WERI-Rb-1 (cell line): ENCODE measurements at places on chromosomes 13 and 19.

GRCh38 chr19:1146412-1146699 lies 27.7 kb downstream of the SBNO2 start:
- peak; percentile 27 for DNase-seq

- no peak for DNase-seq
Observed at GRCh38 chr13:29567411-29567810, 28.1 kb downstream of the SLC7A1 start.

DNA sequence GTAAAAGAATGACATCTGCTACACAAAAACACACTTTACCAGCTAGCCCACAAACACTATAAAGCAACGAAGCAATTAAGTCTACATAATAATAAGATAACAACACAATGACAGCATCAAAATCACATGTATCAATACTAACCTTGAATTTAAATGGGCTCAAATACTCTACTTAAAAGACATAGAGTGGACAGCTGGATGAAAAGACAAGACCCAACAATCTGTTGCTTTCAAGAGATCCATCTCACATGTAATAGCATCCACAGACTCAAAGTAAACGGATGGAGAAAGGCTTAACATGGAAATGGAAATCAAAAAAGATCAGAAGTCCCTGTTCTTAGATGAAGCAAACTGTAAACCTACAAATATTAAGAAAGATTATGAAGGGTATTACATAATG lies 2175.9 kb downstream of the PCDH9 start:
- DNase-seq = no peak

- DNase-seq = no peak
Observed at GRCh38 chr13:86681223-86681622, 882.0 kb upstream of the SLITRK6 start.

DNA sequence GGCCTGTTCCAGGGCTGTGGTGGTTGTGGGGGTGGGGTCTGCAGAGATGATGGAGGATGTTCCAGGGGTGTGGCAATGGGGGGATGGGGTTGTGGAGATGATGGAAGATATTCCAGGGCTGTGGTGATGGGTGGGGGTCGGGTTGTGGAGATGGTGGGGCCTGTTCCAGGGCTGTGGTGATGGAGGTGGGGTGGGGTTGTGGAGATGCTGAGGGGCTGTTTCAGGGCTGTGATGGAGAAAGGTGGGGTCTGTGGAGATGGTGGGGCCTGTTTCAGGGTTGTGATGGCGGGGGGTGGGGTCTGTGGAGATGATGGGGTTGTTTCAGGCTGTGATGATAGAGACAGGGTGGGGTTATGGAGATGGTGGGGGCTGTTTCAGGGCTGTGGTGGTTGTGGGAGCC lies 62.0 kb downstream of the TEX29 start:
- DNase-seq = no peak

GRCh38 chr19:8680676-8681344 lies 17.8 kb downstream of the ACTL9 start:
- no peak for DNase-seq

- DNase-seq = no peak
Observed at GRCh38 chr19:36144624-36145023, 4.8 kb downstream of the CAPNS1 start.

DNA sequence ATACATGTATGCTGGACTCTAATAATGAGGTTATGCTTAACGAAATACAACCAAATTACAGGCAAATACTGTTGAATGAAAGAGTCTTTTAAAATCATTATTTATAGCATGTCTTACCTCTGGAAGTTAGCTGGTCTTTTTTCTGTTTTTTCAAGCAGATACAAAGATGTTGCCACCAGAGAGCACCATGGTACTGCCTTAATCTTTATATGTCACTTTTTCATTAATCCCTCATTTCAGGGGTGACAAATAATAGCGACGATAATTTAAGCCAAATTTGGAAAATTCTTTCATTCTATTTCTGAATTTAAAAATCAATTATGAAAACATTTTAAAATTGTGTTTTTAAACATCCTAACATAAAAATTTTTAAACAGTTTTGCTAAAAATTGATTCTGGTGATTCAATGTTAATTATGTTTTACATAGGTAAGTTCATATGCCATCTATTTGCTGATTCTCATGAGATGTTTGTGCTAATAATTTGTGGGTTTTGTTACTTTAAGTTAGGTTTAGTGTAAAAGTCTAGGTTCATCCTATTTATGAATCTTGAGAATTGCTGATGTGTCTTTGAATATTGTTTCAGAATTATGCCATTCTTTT lies 379.3 kb upstream of the SGCG start:
- DNase-seq = no peak

DNA sequence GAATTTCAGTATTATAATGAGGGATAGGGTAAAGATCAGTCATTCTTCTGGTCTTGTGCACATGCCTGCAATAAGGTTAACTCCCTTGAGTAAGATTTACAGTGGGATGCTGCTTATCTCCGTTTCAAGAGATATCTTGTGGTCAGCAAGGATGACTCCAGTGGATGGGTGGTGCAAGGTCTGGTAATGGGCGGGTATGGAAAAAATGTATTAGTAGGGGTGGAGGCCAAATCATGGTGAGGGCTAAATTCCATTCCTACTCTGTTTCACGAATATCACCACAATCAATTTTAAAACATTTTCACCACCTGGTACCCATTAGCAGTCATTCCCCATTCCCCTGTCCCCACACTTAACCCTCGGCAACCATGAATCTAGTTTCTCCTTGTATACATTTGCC lies 40.6 kb downstream of the CCDC122 start:
- no peak for DNase-seq

DNA sequence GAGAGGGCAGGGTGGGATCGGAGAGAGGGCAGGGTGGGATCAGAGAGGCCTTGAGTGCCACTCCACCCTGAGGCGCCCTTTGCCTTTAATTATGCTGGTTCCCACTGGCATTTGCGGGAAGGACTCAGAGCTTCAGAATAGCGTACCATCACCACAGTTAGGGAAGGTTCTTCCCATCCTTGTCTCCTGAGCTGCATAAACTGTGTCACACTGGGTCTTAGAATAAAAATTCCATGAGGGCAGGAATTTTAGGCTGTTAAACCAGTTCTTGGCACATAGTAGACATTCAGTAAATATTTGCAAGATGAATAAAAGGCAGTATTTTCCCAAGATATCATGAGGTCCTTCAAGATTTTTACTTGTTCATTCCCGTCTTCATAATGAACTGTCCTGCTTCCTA lies 24.4 kb downstream of the PPP2R1A start:
- DNase-seq = no peak

DNA sequence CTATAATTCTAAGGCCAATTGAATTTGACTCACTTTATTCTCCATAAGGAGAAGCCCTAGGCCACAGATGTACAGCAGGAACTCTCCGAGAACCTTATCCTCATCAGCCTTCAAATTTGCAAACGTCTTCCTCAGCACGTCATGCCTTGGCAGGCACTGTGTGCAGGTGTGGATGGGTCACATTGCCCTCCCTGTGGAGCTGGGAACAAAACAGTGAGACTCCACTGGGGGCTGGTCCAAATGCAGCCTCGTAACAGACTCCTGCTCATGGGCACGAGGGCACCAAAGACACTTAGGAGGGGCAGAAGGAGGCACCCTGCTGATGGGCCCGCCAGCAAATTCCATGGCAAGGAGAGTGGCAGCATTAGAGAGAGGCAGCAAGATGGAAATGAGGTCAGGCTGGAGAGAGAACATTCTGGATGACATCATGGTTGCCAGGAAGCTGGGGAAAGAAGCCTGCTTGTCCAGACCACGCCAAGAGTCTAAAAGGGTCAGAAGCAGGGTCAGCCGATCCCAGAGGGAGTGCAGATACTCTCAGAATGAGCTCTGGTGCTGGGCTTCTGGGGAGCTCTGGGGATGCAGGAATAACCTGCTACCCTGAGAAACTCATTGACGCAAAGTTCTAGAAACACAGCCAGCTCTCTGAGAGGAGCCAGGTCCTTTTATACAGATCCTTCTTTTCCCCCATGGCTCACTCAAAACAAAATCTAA lies 242.2 kb downstream of the B3GLCT start:
- DNase-seq = no peak

GRCh38 chr13:90321281-90321931 lies 1026.1 kb upstream of the MIR17HG start:
- DNase-seq = no peak

DNA sequence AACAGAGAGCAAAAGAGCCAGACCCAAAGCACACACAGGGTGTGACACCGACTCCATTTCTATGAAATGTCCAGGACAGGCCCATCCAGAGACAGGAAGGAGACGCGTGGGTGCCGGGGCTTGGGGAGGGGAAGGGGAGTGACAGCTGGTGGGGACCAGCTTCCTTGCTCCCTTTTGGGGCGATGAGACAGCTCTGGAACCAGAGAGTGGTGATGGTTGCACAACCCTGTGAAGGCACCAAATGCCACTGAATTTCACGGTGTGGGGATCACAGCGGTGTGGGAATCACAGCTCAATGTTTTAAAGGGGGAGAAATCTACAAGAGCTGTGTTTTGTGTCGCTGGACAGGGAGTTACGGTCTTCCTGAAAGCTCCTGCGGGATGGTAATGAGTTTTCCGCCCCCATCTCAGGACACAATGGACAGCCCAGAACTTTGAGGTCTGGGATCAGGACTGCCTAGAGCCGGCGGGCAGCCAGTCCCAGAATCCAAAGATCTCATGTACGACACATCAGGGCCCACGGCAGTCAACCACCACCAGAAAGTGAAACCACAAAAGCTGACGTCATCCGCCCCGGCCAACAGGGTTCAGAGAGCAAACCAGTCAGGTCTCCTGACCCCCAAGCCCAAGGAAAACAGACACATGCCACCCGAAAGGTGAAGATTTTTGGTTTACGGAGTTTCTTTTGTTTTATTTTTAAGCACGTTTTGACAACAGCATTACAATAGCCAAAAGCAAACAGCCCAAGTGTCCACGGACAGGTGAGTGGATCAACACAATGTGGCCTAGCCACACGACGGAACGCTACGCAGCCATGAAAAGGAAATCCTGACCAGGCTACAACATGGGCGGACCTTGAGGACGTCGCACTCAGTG lies 7.3 kb downstream of the SGTA start:
- no peak for DNase-seq

DNA sequence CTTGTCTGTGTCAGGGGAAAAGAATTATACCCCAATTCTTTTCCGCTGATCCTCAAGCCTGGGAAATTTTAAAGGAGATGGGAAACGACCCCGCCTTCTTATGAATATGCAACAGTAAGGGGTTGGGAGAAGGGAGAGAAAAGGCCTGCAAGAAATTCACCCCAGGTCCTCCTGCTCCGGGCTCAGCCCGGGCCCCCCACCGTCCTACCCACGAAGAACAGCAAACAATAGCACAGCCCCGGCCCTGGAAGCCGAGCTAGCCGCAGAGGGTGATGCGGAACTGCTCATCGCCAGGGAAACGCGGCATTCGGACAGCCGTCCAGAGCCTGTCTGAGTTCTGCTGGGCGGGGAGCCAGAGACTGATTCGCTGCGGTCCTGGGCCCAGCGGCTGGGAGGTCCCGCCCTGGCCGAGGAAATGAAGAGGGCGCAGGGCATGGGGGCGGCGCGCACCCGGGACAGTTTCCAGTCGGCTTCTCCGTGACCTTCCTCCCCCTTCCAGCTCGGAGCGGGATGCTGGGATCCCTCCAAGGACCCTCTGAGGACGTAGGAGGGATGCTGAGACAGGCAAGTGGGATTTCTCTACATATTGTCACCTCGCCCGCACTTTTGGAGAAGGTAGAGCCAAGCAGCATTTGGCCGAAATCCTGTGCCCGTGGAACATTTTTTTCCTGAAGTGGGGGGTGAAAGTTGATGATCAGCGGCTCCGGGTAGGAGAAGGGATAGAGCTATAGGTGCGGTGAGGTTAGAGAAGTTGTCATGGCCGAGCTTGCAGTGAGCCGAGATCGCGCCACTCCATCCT lies 82.3 kb upstream of the C1QTNF9B start:
- DNase-seq = peak; percentile 72

DNA sequence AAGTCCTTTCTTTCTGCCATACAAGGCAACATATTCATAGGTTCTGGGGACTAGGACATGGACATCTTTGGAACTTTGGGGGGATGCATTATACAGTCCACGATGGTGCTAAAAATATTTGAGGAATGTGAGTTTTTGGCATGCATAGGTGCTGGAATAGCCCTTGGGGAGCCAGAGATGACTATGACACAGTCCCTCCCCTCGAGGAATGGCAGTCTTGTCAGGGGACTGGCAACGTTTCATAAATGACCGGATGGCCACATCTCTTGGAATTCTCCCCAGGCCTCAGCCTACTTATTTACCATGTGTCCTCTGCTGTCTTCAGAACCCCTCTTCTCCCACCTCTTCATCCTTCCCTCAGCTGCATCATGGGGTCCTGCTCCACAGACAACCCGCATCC lies 13.6 kb downstream of the MEIOSIN start:
- DNase-seq = no peak

DNA sequence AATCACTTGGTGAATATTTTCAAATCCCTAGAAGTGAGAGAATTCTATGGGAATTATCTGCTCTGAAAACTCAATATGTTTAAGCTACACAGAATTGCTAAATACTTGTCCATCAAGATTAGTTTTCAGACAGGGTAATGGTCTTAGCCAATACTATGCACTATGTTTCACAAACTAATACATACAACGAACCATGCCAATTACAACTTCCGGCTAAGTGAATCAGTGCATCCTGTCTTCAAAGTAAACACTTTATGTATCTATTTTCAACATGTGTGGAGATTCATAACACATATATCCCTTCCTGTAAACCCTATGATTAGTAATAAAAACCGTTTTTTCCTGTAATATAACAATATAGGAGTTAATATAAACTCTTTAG lies 181.5 kb downstream of the POSTN start:
- no peak for DNase-seq

DNA sequence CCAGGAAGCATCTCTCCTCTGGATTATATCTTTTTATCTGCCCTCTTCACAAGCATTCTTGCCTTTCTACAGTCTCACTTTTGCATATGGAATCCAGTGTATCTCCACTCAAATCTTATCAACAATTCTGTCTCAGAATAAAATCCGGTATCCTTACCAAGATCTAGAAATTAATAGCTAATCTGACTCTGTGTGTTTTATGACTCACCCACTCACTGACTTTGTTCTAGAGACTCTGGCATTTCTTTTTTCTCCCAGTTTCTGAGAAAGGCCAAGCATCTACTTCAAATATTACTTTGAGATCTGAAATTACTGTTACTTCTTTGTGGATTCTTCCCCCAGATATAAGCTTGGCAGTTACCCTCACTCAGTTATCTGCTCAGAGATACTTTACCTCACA lies 913.5 kb upstream of the ATXN8OS start:
- no peak for DNase-seq

DNA sequence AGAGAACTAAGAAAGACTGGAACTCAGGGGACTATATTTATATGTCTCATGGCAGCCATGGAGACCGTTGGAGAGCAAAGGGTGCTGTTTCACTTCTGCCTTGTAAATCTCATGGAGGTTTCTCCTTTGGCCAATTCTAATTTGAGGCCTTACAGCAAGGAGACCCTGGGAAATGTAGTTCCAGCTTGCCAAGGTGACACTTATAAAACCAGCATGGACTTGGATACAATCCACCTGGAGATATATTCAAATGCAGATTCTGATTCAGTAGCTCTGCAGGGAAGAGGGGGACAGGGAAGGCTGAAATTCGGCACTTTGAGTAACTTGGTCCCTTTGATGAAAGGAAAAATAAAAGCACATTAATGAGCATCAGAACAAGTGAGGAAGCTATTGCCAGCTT lies 90.0 kb downstream of the OXGR1 start:
- no peak for DNase-seq
